ENCODE measurements at places on chromosomes 4 and X.

DNA sequence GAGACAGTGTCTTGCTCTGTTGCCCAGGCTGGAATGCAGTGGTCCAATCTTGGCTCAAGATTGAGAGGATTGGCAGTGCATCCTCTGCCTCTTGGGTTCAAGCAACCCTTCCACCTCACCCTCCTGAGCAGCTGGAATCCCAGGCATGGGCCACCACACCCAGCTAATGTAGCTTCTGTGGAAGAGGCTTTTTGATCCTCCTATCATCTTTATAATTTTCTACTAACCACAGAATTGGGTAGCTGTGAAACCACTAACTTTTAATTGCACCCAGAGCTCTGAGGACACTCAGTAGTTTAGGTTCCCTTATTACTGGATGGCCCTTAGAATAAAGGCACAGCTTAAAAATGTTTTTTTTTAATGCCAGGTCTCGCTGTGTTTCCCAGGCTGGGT lies 8.9 kb upstream of the AGA start:
- no peak for DNase-seq

GRCh38 chr4:8526363-8526855 lies 53.8 kb upstream of the GPR78 start:
- DNase-seq = no peak

- no peak for DNase-seq
Observed at GRCh38 chrX:99603091-99603814, 806.8 kb downstream of the PCDH19 start.

- no peak for DNase-seq
Observed at GRCh38 chr4:8306511-8307021, 37.0 kb downstream of the HTRA3 start.

DNA sequence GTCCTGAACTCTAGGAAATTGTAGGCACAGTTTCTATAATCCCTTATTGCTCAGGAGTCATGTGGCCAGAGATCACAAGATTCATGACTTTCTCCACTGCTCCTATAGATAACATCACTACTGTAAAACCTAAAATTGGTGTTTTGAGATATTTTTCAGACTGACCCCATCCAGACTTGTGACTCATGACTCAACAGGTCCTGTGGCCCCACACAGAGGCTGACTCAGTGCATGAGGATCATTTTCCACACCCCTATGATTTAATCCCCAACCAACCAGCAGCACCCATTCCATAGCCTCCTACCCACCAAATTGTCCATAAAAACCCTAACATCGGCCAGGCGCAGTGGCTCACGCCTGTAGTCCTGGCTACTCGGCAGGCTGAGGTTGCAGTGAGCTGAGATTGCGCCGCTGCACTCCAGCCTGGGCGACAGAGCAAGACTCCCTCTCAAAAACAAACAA lies 13.2 kb upstream of the XIAP start:
- DNase-seq = no peak

DNA sequence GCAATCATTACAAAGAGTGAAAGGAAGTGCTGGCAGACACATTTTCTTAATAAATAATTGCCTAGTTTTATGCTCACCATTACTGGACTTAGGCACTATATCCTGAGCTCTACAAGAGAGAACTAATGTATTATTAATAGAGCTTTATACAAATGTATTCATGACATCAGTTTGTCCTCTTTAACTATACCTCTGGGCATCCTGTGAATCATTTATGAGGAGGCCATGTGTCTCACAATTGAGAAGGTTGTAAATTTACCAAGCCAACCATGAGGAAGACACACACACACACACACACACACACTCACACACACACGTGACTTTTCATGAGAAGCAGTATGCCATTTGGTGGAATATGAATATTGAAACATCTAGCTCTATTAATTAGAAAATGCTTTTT lies 728.2 kb downstream of the ARAP2 start:
- DNase-seq = no peak

GRCh38 chr4:27215220-27215826 lies 354.7 kb downstream of the STIM2 start:
- DNase-seq = no peak

GRCh38 chrX:100946299-100946927 lies 17.7 kb upstream of the XKRX start:
- no peak for DNase-seq

DNA sequence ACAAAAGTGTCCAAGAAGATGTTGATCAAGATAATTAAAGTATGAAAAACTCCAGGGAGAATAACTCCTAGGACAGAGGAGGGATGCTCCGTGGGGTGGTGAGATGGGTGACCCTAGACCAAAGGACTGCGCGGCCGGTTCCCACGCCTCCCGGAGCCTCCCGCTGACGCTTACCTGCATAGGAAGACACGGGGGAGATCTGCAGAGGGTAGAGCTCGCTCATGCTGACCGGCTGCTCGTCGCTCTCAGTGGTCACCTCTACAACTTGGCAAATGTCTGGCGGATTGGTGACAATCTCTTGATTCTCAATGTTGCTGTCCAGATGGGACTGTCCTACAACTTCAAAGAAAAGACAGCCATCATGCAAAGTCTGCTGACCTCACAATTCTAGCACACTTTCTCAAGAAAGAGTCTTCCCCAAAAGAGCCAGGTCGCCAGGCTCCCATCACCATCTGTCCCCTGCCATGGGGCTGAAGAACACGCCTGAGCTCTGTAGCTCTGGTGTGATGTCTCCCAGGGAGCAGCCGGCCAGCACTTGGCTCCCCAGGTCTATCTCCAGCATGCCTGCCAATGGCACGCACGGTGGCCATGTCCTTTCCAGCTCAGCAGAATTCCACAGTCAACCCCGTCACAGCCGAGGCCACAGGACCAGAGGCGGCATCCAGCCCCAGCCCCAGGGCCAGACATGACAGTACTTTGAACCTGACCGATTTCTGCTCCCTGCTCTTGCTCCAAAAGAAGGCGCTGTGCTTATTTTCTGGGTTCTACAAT lies 75.4 kb downstream of the IRF2 start:
- no peak for DNase-seq

- no peak for DNase-seq
Observed at GRCh38 chr4:8912506-8912905, 40.9 kb upstream of the HMX1 start.

- DNase-seq = no peak
Observed at GRCh38 chrX:120286733-120287512, 24.3 kb downstream of the TMEM255A start.

- no peak for DNase-seq
Observed at GRCh38 chrX:130176354-130176776, 4.6 kb downstream of the RAB33A start.

GRCh38 chrX:49191574-49192011 lies 5.4 kb upstream of the PRICKLE3 start:
- no peak for DNase-seq

- no peak for DNase-seq
Observed at GRCh38 chr4:77579406-77580076, 26.1 kb upstream of the CXCL13 start.

- DNase-seq = no peak
Observed at GRCh38 chrX:137194164-137194563, 160.4 kb upstream of the GPR101 start.

DNA sequence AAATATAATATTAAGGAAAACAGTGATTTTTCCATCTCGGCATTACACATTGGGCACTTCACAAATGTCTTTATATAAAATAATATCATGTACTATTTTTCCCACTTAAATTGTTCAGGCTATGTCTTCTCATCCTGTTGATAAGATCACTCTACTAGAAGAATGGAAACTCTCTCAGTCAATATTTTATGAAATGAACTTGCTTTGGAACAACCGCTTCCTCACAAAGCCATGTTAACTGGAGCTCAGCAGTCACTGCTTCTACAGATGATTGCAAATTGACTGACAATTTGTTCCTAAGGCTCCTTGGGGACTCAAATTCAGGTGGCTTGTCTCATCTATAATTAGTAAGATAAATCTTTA lies 127.5 kb upstream of the CBR4 start:
- DNase-seq = no peak

GRCh38 chr4:118991686-118992085 lies 103.0 kb downstream of the SYNPO2 start:
- DNase-seq = no peak

- DNase-seq = no peak
Observed at GRCh38 chr4:94256828-94257227, 49.2 kb downstream of the SMARCAD1 start.

GRCh38 chr4:179278647-179279046 lies 1836.4 kb upstream of the AGA start:
- no peak for DNase-seq

DNA sequence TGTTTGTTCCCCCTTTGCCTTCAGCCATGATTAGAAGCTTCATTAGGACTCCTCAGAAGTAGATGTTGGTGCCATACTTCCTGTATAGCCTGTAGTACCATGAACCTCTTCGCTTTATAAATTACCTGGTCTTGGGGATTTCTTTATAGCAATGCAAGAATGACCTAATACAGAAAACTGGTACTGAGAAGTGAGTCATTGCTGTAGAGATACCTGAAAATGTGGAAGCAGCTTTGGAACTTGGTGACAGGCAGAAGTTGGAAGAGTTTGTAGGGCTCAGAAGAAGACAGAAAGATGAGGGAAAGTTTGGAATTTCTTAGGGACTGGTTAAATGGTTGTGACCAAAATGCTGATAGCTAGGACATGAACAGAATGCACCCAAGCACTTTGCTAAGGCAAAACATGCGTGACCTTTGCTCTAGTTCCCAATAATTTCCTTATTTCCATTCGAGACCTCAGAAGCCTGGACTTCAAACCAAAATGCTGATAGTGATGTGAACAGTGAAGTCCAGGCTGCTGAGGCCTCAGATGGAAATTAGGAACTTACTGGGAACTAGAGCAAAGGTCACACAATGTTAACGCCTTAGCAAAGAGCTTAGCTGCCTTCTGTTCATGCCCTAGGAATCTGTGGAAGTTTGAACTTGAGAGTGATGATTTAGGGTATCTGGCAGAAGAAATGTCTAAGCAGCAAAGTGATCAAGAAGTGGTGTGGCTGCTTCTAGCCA lies 3.0 kb upstream of the USP46 start:
- DNase-seq = no peak

GRCh38 chr4:52248820-52249219 lies 197.7 kb downstream of the SPATA18 start:
- no peak for DNase-seq

GRCh38 chrX:135707880-135708279 lies 5.6 kb upstream of the CT45A1 start:
- DNase-seq = no peak

DNA sequence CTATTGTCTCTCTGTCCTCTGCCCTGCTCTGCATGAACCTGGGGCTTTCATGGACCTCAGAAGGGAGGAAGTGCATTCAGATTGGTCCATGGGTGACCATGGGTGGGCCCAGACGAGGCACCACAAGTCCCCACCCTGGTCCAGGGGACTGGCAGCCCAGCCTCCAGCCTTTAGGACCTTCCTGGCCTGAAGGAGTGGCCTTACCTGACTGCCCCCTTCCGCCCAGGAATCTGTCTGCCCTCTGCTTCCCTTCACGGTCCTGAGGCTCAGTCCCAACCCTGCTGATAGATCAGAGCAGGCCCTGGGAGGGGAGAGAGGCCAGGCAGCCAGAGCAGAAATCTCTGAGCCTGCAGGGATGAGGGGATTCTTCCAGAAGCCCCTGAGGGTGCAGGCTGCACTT lies 455.4 kb downstream of the PCDH18 start:
- DNase-seq = no peak

DNA sequence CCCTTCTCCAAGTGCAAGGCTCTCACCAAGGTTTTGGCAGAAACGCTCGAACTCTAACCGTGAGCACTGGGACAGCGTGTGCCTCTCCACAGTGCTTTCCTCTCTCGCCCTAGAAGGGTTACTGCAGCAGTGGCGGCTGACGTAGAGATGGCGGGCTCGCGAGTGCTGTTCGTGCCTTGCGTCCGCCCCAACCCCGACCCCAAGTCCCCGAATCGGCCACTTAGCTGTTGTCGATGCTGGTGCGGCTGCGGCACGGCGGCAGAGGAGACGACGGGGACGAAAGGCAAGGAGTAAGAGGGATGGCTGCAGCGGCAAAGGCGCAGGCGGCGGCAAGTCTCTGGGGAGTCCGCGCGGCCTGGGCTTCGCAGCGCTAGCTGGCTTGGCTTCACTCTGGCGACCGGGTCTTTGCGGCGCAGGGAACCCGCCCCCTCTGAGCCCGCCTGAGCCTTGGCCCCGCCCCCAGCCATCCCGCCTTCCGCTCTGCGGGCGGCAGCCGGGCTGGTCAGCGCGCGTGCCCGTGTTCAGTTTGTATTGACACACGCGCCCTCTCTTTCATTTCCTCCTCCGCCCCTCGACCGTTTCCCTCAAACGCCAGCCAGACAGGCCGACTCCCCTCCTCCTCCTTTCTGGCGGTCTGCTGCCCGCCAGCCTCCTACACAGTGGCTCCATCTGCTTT lies at the start of gene SPIN4:
Gene SPIN4 (minus strand): TSS at position 392 of the 676 bp plus-strand sequence. CDS start 513 bp downstream, outside the sequence.
- no peak for DNase-seq

DNA sequence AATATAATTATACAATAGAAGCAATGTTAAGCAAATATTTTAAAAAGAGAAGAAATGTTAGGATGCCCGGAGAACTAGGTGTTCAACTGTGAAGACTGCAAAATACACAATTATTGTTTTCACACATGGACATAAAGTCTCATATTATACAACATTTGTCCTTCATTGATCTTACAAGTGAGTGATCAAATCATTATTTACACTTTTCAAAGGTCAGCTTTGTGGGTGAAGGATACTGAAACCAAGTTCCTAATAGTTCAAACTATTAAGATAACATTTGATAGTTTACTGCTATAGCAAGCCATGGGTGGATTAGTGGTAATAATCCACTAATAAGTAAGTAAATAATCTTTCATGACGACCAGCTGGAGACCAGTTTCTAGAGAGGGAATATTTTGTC lies 23.3 kb downstream of the CTSO start:
- DNase-seq = no peak

GRCh38 chr4:58214376-58214775 lies 1104.2 kb upstream of the IGFBP7 start:
- no peak for DNase-seq

DNA sequence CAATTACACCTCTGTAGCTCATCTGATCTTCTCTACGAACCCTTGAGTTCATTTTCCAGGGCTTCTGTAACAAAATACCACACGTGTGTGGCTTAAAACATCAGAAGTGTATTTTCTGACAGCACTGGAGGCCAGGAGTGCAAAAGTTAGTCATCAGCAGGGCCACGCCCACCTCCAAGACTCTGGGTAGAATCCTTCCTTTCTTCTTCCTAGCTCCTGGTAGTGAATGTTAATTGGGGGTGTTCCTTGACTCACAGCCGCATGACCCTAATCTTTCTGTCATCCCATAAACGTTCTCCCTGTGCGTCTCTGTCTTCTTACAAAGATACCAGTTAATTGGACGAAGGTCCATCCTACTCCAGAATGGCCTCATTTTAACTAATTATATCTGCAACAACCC lies 115.0 kb downstream of the TRIML1 start:
- DNase-seq = no peak

DNA sequence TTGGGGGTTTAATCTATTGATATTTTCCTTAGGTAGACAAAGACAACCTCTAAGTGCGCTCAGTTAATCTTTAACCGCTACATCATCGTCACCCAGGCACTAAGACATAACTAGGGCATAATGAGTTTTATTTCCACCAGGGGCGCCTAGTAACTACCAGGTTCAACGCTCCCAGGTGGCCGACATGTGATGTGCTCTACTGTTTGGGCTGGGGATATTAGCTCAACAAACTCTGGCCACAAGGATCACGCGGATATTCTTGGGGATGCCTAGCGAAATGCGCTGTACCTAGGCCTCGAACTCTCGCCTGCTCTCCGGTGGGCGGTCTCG lies 915 bp upstream of the RAB33B start:
- no peak for DNase-seq

- DNase-seq = no peak
Observed at GRCh38 chr4:80237992-80238391, 28.5 kb upstream of the FGF5 start.
